ENCODE measurements at places on chromosomes 7 and 10.

DNA sequence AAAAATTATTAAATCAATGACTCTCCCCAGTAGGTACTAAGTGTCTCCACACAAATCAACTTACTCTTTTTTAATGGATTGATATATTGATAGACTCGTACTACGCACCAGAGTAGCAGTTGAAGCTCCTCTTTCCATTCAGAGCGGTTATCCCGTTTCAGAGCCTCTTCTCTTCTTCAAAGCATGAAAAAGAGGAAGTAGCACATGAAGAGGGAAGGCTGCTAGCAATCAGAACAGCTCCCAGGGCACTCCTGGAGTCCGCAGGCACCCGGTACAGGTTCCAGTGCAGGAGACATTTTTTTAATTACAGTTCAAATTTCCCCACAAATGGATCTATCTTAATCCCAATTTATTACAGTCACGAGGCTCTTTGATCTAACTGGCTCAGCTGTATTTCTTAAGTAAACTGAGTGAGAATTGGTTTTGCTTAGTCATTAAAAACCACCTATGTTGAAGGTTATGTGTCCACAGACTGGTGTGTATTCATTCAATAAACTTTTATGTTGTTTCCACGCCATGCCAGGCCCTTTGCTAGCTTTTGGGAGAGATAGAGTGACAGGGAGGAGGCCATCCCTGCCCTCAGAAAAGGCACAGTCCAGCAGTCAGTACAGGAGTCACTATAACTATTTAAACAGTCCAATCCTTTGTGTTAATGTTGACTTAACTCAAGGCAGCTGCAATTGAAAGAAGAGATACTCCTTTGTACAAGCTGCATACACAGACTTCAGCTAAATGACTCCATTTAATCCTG lies 32.1 kb upstream of the CALN1 start:
- no peaks in the 10 kb centered on the region for H3K4me1 ChIP-seq
- H3K27ac ChIP-seq = no peak overlapping the region
- H3K36me3 ChIP-seq = no peaks in the 10 kb centered on the region
- H3K27me3 ChIP-seq = peaks cover 34% of the 10 kb centered on the region
- no peak overlapping the region for H3K4me3 ChIP-seq
- DNase-seq = no peak

- H3K27ac ChIP-seq = no peak overlapping the region
- DNase-seq = no peak
- no peaks in the 10 kb centered on the region for H3K27me3 ChIP-seq
- H3K36me3 ChIP-seq = no peaks in the 10 kb centered on the region
These were observed 30.2 kb downstream of the MGAM start for GRCh38 chr7:142025896-142026295.

DNA sequence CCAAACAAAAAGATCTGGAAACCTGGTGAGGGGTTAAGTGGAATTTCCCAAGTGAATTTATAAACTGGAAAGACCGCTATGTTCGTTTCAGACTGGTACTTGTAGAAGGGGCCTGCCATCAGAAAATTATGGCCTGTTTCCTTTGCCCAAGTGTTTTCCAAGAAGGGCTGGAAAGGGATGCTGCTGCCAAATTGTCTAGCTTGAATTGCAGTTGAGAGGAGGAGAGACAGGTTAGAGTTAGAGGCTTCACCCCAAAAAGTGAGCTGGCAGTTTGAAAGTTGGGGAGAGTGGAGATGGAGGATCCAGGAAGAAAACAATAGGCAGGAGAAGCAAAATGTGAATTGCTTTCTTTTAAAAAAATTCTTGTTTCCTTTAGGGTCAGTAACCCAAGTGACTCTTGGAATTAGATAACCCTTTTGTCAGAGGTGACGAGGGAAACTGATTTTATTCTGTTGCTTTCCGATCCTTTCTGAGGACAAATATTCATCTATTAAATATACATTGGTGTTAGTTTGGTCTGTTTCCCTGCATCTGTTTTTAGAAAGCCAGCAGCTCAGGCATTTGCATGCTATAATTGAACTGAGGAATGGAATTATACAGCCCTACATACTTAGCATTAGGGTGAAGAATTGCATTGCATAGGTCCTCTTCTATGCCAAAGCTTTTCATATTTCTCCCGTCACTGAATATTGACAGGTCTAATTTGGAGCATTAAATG lies 82.5 kb upstream of the PRR15 start:
- H3K27me3 ChIP-seq = no peaks in the 10 kb centered on the region
- peak overlapping the region; percentile 82 for H3K27ac ChIP-seq
- DNase-seq = no peak
- H3K36me3 ChIP-seq = no peaks in the 10 kb centered on the region
- peak overlapping the region; percentile 9 for H3K4me3 ChIP-seq

DNA sequence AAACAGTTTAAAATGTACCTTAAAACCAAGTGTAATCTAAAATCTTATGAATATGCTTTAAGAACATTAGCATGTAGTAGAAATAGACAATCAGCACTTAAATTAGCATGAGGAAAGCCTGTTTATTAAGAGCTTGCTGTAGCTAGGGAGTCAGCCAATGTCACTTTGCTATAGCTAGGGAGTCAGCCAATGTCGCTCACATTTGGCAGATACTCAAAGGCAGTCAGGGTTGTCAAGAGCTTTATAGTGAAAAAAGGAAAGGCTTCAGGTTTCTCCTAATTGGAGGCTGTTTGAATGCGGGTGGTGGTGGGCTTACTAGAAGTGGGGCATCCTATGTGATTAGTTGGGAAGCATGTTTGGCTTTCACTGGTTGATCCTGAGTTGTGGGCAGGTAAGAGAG lies 226.2 kb upstream of the DGKB start:
- H3K36me3 ChIP-seq = no peaks in the 10 kb centered on the region
- H3K4me1 ChIP-seq = no peaks in the 10 kb centered on the region
- H3K4me3 ChIP-seq = no peak overlapping the region
- H3K27me3 ChIP-seq = no peaks in the 10 kb centered on the region
- no peak for DNase-seq
- H3K27ac ChIP-seq = no peak overlapping the region

DNA sequence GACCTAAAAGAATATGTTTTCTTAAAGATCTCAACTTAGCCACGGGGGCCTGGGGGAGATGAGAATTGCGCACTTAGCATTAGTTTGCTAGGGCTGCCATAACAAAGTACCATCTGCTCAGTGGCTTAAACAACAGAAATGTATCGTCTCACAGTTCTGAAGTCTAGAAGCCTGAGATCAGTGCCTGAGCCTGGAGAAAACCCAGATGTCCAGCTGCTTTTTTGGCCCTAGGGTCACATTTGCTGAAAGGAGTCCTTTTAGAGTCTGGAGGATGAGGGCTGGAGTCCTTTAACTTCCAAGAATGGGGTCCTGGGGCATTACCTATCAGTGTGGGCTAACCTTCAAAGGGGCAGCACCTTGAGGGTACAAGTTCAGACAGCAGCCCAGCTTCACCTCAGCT lies 48.2 kb downstream of the SMURF1 start:
- H3K36me3 ChIP-seq = no peaks in the 10 kb centered on the region
- no peak overlapping the region for H3K4me3 ChIP-seq
- H3K27ac ChIP-seq = peak overlapping the region; percentile 83
- peaks cover 76% of the 10 kb centered on the region for H3K4me1 ChIP-seq
- H3K27me3 ChIP-seq = no peaks in the 10 kb centered on the region

DNA sequence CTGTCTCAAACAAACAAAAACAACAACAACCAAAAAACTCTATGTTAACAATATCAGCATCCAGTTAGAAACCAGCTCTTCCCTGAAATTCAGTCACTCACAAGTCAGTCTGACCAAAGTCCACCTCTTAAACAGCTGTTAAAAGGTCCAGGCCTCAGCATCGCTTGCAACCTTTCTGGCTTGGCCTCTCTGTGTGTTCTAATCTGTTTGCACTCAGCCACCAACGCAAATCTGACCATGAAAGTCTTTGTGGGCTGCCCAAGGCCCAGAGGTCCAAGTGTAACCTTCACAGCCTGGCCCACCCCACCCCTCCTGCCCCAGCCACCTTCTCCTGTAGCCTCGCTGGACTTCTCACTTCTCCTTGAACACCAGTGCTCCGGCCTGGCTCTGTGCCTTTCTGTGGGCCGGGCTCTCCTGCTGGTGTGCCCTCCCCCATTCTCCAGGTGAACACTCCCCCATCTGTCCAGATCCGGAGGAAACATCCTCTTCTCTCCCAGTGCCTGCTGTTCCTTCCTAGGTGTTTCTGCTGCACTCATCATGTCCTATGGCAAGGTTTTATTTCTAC lies 72.2 kb upstream of the EFCAB10 start:
- H3K27ac ChIP-seq = no peak overlapping the region
- no peak for DNase-seq
- H3K4me3 ChIP-seq = no peak overlapping the region
- H3K36me3 ChIP-seq = peaks cover 13% of the 10 kb centered on the region
- peaks cover 49% of the 10 kb centered on the region for H3K4me1 ChIP-seq

GRCh38 chr7:6020371-6021286 lies 10.5 kb upstream of the ANKRD61 start:
- H3K4me1 ChIP-seq = peaks cover under 1% of the 10 kb centered on the region
- peaks cover 100% of the 10 kb centered on the region for H3K36me3 ChIP-seq
- no peaks in the 10 kb centered on the region for H3K27me3 ChIP-seq
- H3K27ac ChIP-seq = no peak overlapping the region

GRCh38 chr10:131173484-131174210 lies 137.9 kb downstream of the TCERG1L start:
- peaks cover 26% of the 10 kb centered on the region for H3K27me3 ChIP-seq

- H3K27me3 ChIP-seq = peaks cover 84% of the 10 kb centered on the region
- no peak for DNase-seq
- H3K4me3 ChIP-seq = peak overlapping the region; percentile 37
- peaks cover 13% of the 10 kb centered on the region for H3K4me1 ChIP-seq
- no peaks in the 10 kb centered on the region for H3K36me3 ChIP-seq
These were observed 1.4 kb downstream of the HECW1 start for GRCh38 chr7:43113622-43114457.

DNA sequence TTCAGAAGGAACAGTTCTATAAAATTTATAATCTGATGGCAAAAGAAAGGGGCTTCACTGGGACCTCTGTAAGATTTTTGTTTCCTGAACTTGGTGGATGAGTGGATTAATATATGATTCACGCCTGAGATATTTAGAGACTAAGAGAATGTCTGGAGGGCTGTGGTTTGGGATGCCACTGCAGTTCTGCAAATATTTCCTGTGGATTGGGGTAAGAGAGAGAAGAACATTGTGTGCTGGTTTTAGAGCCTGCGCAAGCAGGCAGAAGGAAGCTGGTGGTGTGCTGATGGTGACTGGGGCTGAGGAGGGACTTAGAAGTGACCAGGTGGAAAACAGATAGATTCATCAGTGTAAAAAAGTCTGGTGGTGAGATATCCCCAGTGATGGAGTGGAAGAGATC lies 87.0 kb downstream of the SUGCT start:
- no peaks in the 10 kb centered on the region for H3K4me1 ChIP-seq
- no peak overlapping the region for H3K27ac ChIP-seq
- no peak overlapping the region for H3K4me3 ChIP-seq
- H3K36me3 ChIP-seq = no peaks in the 10 kb centered on the region
- no peaks in the 10 kb centered on the region for H3K27me3 ChIP-seq
- no peak for DNase-seq

- H3K4me3 ChIP-seq = peak overlapping the region; percentile 83
- peaks cover 52% of the 10 kb centered on the region for H3K4me1 ChIP-seq
- no peak for DNase-seq
- no peaks in the 10 kb centered on the region for H3K27me3 ChIP-seq
These were observed 830 bp downstream of the RAB18 start for GRCh38 chr10:27504808-27505460.

DNA sequence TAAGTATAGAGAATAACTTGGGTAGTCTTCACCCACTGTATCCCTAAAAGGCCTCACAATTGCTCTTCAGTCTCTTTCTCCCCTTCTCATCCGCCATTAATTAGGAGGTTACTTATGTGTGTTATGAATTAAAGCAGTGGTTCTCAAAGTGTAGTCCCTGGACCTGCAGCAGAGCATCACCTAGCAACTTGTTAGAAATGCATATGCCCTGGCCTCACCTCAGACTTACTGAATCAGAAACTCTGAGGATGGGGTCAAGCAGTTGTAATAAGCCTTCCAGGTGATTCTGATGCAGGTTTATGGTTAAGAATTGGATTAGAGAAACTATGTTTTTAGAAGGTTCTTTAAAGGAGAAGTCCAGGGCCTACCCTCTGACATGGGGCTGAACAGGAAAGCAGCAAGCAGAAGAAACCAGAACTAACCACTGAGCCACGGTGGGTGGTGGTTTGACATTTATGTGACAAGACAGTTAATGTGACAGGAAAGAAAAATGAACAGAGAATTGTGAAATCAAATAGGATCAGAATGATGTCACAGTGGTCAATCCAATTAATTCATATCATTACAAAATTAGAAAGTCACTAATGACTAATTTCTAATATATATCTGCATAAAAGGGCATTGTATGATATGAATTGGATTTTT lies 37.6 kb downstream of the ENTPD1 start:
- DNase-seq = no peak
- no peak overlapping the region for H3K4me3 ChIP-seq
- no peaks in the 10 kb centered on the region for H3K27me3 ChIP-seq
